Uterus (tissue), 4 donors: ENCODE measurements at places on chromosomes 2 and 18. TPM values are rescaled to one million over a fixed set of nuclear protein-coding genes. Genes with fewer than 3 reads are reported as not detected.
A peak's percentile ranks its signal among the peaks of the same experiment; 100 is the strongest.

DNA sequence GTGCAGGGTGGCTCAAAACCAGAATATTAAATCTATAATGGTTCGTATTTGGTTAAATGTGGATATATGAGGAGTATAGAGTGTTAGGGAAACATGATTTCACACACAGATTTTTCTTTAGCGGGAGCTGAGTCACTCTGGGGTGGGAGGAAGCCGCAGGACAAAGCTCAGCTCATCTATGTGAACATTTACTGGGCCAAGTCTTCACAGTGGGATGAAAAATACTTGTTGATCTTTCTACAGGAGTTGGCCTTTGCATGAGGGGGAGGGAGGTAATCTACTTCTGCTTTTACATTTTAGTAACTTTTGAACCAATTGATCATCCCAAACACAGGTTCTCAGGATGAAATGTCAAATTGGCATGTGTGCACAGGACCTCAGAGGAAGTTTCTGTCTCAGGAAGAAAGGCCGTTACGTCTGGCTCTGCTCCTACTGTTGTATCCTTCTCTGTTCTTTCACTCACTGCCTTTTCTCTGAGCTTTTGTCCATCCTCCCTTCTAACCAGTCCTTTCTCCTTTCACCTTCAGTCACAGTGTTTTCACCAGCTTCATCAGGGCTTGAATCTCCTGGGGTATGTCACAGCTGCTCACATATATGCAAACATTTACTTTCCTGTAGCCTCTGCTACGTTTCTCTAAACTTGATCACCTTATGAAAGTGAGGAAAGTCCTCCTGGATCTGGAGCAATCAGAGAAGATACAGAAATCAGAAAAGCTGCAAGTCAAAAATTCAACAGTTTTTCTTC is 943.3 kb upstream of the FANCL start:
- H3K4me1 ChIP-seq: no peaks in the 10 kb centered on the region
- H3K27me3 ChIP-seq: no peaks in the 10 kb centered on the region
- no peak for DNase-seq
- H3K4me3 ChIP-seq: no peak overlapping the region
- H3K36me3 ChIP-seq: no peaks in the 10 kb centered on the region

DNA sequence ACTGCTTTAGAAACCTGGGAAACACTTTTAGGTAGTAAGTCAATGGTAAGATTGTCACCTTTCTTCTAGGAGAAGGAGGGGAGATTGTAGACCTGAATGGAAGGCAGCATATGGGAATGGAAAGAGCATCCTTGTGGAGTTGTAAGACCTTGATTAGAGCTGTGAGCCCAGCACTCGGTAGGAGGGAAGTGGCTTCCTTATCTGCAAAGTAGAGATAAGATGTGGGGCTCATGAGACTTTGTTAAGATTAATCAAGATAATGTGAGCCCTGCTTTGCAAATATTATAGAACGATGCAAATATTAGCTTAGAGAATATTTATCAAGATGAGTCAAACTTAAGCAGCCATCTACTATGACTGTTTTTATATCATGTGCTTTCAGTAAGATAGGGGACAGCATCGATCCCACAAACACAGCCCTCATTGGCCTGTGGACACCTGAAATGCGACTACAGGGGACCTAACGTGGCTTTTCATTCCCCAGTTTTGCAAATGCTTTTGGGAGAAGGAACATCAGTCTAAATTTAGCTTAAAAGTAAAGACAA is 243.7 kb downstream of the LTBP1 start:
- no peaks in the 10 kb centered on the region for H3K27me3 ChIP-seq
- H3K27ac ChIP-seq: no peak overlapping the region
- H3K36me3 ChIP-seq: no peaks in the 10 kb centered on the region

GRCh38 chr2:48126162-48126561 is 219.9 kb upstream of the FBXO11 start:
- H3K27me3 ChIP-seq: no peaks in the 10 kb centered on the region
- no peaks in the 10 kb centered on the region for H3K4me1 ChIP-seq
- DNase-seq: peak; percentile 86
- H3K27ac ChIP-seq: peak overlapping the region; percentile 58

Gene TMEFF2
- total RNA-seq: not detected

Gene C2orf80
- not detected for total RNA-seq
